SJCRH30 (cell line): ENCODE measurements at places on chromosomes 4 and X. TPM values are rescaled to one million over a fixed set of nuclear protein-coding genes. Genes with fewer than 3 reads are reported as not detected.

The TBX22 gene
- total RNA-seq: not detected in 2 replicates

DNA sequence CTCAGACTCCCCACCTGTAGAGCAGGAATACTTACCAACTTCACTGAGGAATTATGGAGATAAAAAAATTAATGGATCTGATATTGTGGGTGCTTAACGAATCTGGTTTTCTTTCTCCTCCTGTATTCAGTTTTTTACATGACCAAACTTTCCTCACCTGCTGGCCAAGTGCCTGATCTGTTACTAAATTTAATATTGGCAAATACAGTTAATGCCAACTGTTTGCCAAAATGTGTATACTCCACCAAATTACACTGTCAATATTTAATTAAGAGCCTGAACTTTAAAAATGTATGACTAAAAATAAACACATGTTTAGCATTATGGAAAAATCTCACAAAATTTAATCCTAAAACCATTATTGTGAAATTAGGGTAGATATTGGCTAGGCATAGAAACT, 3.3 kb downstream of the PGRMC2 start:
- no peak for DNase-seq
- no peak overlapping the region for H3K4me3 ChIP-seq
- H3K27ac ChIP-seq: no peak overlapping the region
- no peaks in the 10 kb centered on the region for H3K27me3 ChIP-seq
- peaks cover 8% of the 10 kb centered on the region for H3K4me1 ChIP-seq
- peaks cover 23% of the 10 kb centered on the region for H3K36me3 ChIP-seq

DNA sequence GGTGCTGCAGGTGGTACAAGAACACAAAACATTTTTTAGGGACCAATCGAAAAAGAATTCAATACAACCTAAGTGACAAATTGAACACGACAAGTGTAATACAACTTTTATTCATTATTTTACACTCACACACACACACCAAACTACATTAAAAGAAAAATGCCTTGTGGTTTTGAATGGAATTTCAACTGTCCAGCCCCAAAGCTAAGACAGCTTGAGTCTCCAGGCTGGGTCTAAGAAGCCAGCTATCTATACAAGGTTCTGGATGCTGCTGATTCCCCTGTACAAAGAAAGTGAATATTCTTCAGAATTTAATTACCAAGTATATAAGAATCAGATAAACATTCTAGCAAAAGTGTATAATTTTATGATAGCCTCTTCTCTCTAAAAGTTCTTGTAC, 118.2 kb downstream of the PPP3CA start:
- no peaks in the 10 kb centered on the region for H3K27me3 ChIP-seq
- H3K27ac ChIP-seq: no peak overlapping the region
- no peak for DNase-seq
- H3K4me1 ChIP-seq: peaks cover 11% of the 10 kb centered on the region

- H3K36me3 ChIP-seq: peaks cover 7% of the 10 kb centered on the region; the same call in 1 of the 2 replicates
- DNase-seq: peak; percentile 66
- H3K27me3 ChIP-seq: no peaks in the 10 kb centered on the region
- H3K27ac ChIP-seq: no peak overlapping the region
- no peak overlapping the region for H3K4me3 ChIP-seq
Observed at GRCh38 chr4:101191302-101192098, 155.8 kb downstream of the PPP3CA start.

The AIFM1 gene
- total RNA-seq: 42.9 and 46.9 TPM in 2 replicates

DNA sequence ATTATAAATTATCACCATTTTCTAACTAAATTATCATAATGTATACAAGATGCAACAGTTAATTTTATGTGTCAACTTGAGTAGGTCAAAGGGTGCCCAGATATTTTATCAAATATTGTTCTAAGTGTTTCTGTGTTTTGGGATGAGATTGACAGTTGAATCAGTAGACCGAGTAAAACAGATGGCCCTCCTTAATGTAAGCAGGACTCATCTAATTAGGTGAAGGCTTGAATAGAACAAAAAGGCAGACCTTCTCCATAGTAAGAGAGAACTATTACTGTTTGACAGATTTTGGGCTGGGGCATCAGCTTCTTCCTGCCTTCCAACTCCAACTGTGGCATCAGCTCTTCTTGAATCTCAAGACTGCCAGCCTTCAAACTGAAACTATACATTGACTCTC, 185.8 kb downstream of the TRAM1L1 start:
- no peaks in the 10 kb centered on the region for H3K4me1 ChIP-seq
- H3K27me3 ChIP-seq: no peaks in the 10 kb centered on the region
- no peak overlapping the region for H3K27ac ChIP-seq

The BMPR1B gene
- total RNA-seq: 4.8 and 4.9 TPM in 2 replicates

The DUX4 gene
- not detected in 2 replicates for total RNA-seq

The GJB1 gene
- total RNA-seq: 1.1 and 1.2 TPM in 2 replicates

DNA sequence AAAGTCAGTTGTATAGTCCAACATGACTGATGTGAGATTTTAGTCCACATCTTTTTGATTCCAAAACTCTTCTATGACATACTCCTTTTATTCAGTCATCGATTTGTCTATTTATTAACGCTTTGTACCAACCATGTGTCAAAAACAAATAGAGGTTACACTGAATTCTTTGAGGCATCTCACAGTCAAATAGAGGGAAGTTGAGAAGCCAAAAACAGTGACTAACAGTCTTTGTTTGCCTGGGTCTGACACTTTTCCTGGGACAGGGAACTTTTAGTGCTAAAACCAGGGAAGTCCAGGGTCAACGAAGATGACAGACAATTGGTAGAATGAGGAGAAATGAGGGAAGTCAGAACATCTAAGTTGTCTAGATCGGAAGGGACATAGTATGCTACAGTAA, 169.9 kb upstream of the HS3ST1 start:
- no peak for DNase-seq
- no peaks in the 10 kb centered on the region for H3K4me1 ChIP-seq
- H3K4me3 ChIP-seq: no peak overlapping the region
- no peak overlapping the region for H3K27ac ChIP-seq
- H3K36me3 ChIP-seq: no peaks in the 10 kb centered on the region

- no peaks in the 10 kb centered on the region for H3K4me1 ChIP-seq
- no peak for DNase-seq
- H3K36me3 ChIP-seq: peaks cover 30% of the 10 kb centered on the region
- H3K27me3 ChIP-seq: no peaks in the 10 kb centered on the region
Observed at GRCh38 chr4:140680686-140681085, 75.5 kb downstream of the TBC1D9 start.

The MAP7D2 gene
- 0.05 and 0.08 TPM in 2 replicates for total RNA-seq

- H3K27me3 ChIP-seq: no peaks in the 10 kb centered on the region
Observed at GRCh38 chr4:140012688-140013486, 141.1 kb downstream of the MAML3 start.

GRCh38 chrX:73877687-73878086, 314.7 kb downstream of the CHIC1 start:
- no peaks in the 10 kb centered on the region for H3K4me1 ChIP-seq
- H3K27ac ChIP-seq: no peak overlapping the region
- no peaks in the 10 kb centered on the region for H3K36me3 ChIP-seq
- no peak for DNase-seq
- H3K27me3 ChIP-seq: no peaks in the 10 kb centered on the region
- no peak overlapping the region for H3K4me3 ChIP-seq

The PNMA6F gene
- total RNA-seq: not detected in 2 replicates

- no peaks in the 10 kb centered on the region for H3K4me1 ChIP-seq
- H3K27ac ChIP-seq: no peak overlapping the region
- no peak overlapping the region for H3K4me3 ChIP-seq
- no peaks in the 10 kb centered on the region for H3K36me3 ChIP-seq
Observed at GRCh38 chr4:152972821-152973628, 36.9 kb downstream of the FHDC1 start.

GRCh38 chrX:11430271-11430670, 137.1 kb downstream of the AMELX start:
- H3K4me3 ChIP-seq: no peak overlapping the region
- no peaks in the 10 kb centered on the region for H3K27me3 ChIP-seq
- no peak overlapping the region for H3K27ac ChIP-seq
- H3K4me1 ChIP-seq: peaks cover 5% of the 10 kb centered on the region
- DNase-seq: no peak

GRCh38 chrX:10501611-10502010, 118.8 kb downstream of the MID1 start:
- no peak overlapping the region for H3K4me3 ChIP-seq
- peaks cover 41% of the 10 kb centered on the region for H3K4me1 ChIP-seq
- peaks cover 7% of the 10 kb centered on the region; the same call in 1 of the 2 replicates for H3K36me3 ChIP-seq
- H3K27me3 ChIP-seq: no peaks in the 10 kb centered on the region
- DNase-seq: no peak

DNA sequence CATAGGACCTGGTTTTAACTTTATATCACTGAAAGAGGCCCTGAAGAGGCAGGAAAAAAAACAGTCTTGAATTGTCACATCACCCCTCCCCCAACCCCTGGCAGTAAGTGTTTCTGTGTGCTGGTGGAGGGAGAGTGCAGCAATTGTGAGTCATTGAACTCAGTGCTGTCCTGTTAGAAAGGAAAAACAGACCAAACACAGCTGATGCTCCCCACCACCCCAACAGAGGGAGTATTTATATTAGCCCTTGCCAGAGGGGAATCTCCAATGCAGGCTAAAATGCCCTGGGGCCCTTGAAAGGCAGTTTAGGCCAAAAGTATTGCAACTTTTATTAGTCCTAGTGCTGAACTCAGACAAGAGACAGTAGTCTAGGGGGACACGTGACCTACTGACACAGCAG, 197.8 kb upstream of the AGTR2 start:
- no peaks in the 10 kb centered on the region for H3K36me3 ChIP-seq
- no peaks in the 10 kb centered on the region for H3K4me1 ChIP-seq
- peak; percentile 36 for DNase-seq
- H3K4me3 ChIP-seq: no peak overlapping the region
- no peaks in the 10 kb centered on the region for H3K27me3 ChIP-seq

- no peak for DNase-seq
- H3K4me1 ChIP-seq: no peaks in the 10 kb centered on the region
- no peak overlapping the region for H3K4me3 ChIP-seq
- H3K27ac ChIP-seq: no peak overlapping the region
- H3K36me3 ChIP-seq: no peaks in the 10 kb centered on the region
Observed at GRCh38 chr4:171847751-171848150, 34.5 kb downstream of the GALNTL6 start.

The PNCK gene
- total RNA-seq: not detected in 2 replicates

GRCh38 chrX:45447331-45447730, 246.7 kb upstream of the DIPK2B start:
- no peak overlapping the region for H3K27ac ChIP-seq
- no peak for DNase-seq
- H3K36me3 ChIP-seq: no peaks in the 10 kb centered on the region
- no peaks in the 10 kb centered on the region for H3K4me1 ChIP-seq

The KCTD8 gene
- not detected in 2 replicates for total RNA-seq

GRCh38 chr4:74308215-74308614, at the start of gene EPGN:
Gene EPGN, plus strand, starts transcription at chr4:74308470. Its CDS starts 64 bp downstream, at chr4:74308534.
- no peak for DNase-seq
- H3K27ac ChIP-seq: no peak within 1 kb of the TSS
- no peaks in the 10 kb centered on the region for H3K4me1 ChIP-seq
- H3K36me3 ChIP-seq: no peaks in the 10 kb centered on the region
- H3K4me3 ChIP-seq: no peak within 1 kb of the TSS

The SPANXN1 gene
- not detected in 2 replicates for total RNA-seq

DNA sequence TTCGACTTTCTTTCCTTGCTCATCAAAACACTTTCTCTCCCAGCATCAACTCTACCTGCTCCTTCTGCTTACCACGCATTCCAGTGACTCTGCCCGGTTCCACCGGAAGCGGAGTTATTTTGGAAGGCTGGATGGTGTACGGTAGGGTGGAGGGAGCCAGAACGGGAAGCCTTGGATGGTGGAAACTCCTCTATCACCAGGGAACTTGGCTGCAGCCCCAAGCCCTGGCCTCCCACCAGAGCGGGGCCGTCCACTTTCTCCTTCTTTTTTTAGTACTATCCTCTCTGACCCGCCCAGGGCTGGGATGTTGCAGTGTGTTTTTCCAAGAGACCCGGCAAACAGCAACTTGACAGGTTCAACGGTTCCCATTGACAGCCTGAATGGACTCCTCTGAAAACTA, 27.6 kb downstream of the ADGRG2 start:
- H3K27ac ChIP-seq: no peak overlapping the region
- H3K4me1 ChIP-seq: no peaks in the 10 kb centered on the region
- no peaks in the 10 kb centered on the region for H3K36me3 ChIP-seq
- no peaks in the 10 kb centered on the region for H3K27me3 ChIP-seq

GRCh38 chr4:4488405-4489404, 53.1 kb downstream of the STX18 start:
- H3K36me3 ChIP-seq: no peaks in the 10 kb centered on the region
- H3K4me1 ChIP-seq: no peaks in the 10 kb centered on the region
- DNase-seq: peak; percentile 81
- H3K4me3 ChIP-seq: no peak overlapping the region

GRCh38 chrX:119667111-119667878, 25.7 kb downstream of the SEPTIN6 start:
- H3K36me3 ChIP-seq: no peaks in the 10 kb centered on the region; the same call in 1 of the 2 replicates
- peak overlapping the region; percentile 8; the same call in 1 of the 2 replicates for H3K4me3 ChIP-seq
- H3K4me1 ChIP-seq: peaks cover 42% of the 10 kb centered on the region
- peak overlapping the region; percentile 15 for H3K27ac ChIP-seq

DNA sequence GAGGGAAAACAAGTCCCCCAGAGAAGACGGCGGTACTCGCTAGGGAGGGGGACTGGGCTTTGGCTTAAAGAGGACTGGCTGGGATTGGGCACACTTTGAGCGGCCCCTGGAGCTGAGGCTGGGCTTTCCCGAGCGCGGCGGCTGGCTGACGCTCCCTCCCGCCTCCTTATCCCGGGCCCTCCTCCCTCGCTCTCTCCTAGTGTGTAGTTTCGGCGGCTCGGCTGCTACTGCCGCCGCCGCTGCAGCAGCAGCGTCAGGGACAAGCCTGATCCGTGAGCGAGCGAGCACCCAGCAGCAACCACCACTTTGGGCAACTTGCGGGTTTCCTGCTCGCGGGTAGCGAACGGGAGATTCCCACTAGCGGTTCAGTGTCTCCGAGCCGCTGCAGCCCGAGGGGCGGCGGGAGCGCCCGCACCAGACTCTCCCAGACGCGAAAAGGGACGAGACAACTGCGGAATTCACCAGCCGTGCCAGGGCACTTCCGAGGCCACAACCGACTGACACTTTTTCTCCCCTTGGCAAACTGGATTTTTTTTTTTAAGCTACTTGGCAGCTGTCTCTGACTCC, 632 bp upstream of the PCDH7 start:
- peak overlapping the region; percentile 82 for H3K4me3 ChIP-seq
- no peaks in the 10 kb centered on the region for H3K27me3 ChIP-seq
- peak; percentile 90 for DNase-seq

- H3K27ac ChIP-seq: no peak overlapping the region
- no peak for DNase-seq
- no peaks in the 10 kb centered on the region for H3K27me3 ChIP-seq
- H3K4me1 ChIP-seq: no peaks in the 10 kb centered on the region
- H3K36me3 ChIP-seq: no peaks in the 10 kb centered on the region
Observed at GRCh38 chrX:9055354-9055753, 21.4 kb upstream of the FAM9B start.

GRCh38 chr4:2370597-2371320, 47.7 kb downstream of the ZFYVE28 start:
- H3K4me1 ChIP-seq: peaks cover 12% of the 10 kb centered on the region
- no peak for DNase-seq
- H3K36me3 ChIP-seq: no peaks in the 10 kb centered on the region
- H3K27ac ChIP-seq: no peak overlapping the region
- no peaks in the 10 kb centered on the region for H3K27me3 ChIP-seq
- H3K4me3 ChIP-seq: no peak overlapping the region

- no peak overlapping the region for H3K27ac ChIP-seq
- DNase-seq: no peak
- no peaks in the 10 kb centered on the region for H3K27me3 ChIP-seq
- H3K4me1 ChIP-seq: no peaks in the 10 kb centered on the region
- H3K4me3 ChIP-seq: no peak overlapping the region
- H3K36me3 ChIP-seq: no peaks in the 10 kb centered on the region; the same call in 1 of the 2 replicates
Observed at GRCh38 chr4:31349907-31350306, 629.7 kb downstream of the PCDH7 start.
